Mesenteric fat pad (tissue), 1 donor: ENCODE measurements at places on chromosomes 4 and X.

DNA sequence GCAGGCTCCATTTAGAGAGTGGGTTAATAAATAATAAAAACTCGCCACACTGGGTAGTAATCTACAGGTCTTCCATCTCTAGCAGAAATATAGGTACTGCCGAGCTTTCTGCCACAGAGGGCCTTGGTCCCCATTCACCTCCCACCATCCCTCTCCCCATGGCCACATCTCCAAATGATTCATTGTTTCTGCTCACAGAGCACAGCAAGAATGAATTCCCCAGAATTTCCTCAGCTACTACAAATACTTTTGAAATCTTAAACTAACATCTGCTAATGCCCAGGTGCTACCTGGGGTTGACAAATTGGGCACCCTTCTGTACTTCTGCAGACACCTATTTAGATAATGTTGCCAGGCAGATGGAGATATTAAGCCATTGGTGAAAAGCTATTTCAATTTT is 5.1 kb downstream of the PHEX start:
- DNase-seq: no peak

DNA sequence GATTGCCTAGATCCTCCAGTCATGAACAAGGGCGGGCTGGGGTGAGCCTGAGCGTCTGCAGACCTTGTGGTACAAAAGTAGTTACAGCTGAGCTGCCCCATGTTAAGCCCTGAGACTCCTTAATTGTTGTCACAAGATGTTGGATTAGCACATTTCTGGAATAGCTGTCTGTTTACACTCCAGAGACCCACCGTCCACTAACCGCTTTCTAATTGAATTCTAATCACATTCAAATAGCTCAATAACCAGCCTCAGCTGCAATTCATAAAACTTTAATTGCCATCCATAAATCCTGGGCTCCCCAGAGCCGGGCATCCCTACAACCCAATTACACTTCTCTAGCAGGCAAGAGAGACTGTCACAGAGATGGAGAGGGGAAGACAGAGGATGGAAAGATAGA is 1.6 kb upstream of the GSX2 start:
- no peak for DNase-seq

DNA sequence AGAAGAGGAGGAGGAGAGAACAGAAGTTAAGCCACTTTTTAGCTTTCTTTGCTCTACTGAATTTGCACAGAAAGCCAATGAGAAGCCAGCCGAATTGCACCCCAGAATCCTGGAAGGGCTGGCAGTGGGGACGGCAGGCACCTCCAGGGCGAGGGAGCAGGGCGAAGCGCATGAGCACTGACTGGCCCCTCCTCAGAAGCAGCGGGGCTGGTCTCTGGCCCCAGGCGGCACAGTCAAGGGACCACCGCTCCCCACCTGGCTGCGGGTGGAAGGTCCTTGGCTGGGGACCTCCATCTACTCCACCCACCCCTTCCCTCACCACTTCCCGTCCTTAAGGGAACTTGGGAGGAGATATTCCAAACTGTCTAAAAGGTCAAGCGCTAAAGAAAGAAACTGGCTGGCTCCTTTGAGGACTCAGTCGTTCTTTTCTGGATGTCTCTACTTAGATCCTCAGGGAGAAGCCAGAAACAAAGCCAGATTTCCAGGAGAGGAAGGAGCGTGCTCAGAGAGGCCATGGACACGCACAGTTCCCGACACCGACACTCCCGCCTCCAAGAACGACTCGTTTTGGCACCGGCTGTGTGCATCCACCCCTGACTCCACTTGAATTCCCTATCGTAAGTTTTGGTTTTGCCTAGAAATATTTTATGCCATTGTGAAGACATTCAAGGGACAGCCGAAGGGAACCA is 59.5 kb upstream of the CRMP1 start:
- DNase-seq: no peak

- no peak for DNase-seq
Observed at GRCh38 chrX:23900220-23900797, 7.4 kb downstream of the APOO start.
